ENCODE measurements at places on chromosomes 5 and 9.

DNA sequence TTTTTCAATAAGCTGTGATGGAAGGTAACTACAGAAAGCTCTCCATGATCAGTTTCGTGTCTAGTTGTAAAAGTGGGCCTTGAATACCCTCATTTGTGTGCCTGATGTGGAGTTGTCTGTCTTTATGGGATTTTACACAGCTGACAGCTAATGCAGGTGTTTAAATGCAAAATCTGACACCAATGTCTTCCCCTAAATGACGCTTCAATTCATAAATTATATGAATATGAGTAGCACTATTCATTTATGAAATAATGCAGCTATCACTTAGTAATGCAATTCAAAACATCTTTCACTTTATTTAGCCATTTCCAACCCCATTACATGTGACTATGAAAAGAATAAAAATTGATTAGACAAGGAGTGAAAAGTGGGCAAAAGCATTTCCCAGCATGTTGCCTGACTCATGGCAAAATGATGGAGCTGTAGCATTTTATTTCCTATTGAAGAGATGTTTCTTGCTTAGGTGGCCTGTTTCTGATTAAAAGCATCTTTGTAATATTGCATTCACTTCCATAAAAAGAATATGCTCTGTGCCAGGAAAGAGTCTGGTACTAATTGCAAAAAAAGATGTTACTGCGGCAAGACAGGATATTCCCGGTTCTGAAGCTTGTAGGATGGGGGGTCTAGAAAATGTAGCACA, 116.7 kb upstream of the HAPLN1 start:
- no peak overlapping the region for H3K27ac ChIP-seq
- no peaks in the 10 kb centered on the region for H3K27me3 ChIP-seq
- no peak for DNase-seq
- no peak overlapping the region for H3K4me3 ChIP-seq
- no peaks in the 10 kb centered on the region for H3K4me1 ChIP-seq

GRCh38 chr5:33795496-33795895, 96.3 kb downstream of the ADAMTS12 start:
- H3K4me3 ChIP-seq = no peak overlapping the region

DNA sequence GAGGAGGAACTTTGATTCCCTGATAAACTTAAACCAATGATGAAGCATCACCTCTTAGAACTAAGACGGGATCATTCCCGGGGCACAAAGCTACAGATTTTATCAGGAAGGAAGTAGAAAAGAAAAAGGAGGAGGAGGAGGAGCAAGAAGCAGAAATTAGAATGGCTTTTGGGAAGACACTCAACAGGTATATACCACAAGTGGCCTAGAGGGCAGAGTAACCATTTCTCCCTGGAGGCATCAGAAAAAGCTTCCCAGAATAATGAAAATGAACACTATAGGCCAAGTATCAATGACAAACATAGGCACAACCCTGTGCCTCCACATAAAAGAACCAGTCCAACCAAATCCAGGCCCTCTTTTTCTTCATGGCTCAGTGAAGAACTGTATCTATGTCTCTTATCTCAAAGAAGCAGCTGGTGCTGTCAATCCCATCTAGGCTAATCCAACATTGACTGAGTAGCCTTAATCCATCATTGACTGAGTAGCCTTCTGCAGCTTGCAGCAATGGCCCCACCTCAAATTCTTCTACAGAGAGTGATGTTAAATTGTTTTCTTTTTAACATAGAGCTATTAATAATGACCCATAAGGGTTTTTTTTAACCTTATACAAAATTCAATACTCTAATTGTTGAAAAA, 178.8 kb upstream of the KIF2A start:
- DNase-seq = no peak
- no peak overlapping the region for H3K27ac ChIP-seq
- no peaks in the 10 kb centered on the region for H3K4me1 ChIP-seq
- H3K4me3 ChIP-seq = no peak overlapping the region
- H3K27me3 ChIP-seq = no peaks in the 10 kb centered on the region

- H3K4me1 ChIP-seq = no peaks in the 10 kb centered on the region
- no peak for DNase-seq
- no peak overlapping the region for H3K27ac ChIP-seq
- H3K36me3 ChIP-seq = peaks cover 9% of the 10 kb centered on the region
These were observed 26.9 kb downstream of the TCERG1 start for GRCh38 chr5:146474065-146474464.

- no peak overlapping the region for H3K4me3 ChIP-seq
- no peak for DNase-seq
- H3K27me3 ChIP-seq = no peaks in the 10 kb centered on the region
- H3K36me3 ChIP-seq = no peaks in the 10 kb centered on the region
These were observed 76.6 kb upstream of the PRLR start for GRCh38 chr5:35306716-35307365.

DNA sequence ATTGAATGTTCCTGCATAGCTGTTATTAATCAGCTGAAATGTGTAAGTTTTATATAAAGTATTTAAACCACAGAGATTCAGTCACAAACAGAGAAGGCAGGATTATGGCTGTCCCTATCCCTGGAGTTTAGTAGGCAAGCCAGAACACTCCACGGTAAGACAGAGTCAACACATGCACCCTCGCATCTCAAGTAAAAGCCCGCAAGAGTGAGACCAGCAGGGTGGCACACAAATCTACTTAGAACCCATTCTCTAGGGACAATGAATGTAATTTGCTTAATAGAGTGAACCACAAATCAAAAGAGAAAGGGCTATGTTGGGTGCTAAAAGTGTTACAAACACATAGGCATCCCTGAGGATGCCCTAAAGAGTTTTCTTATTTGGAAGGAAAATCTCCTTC, 35.1 kb downstream of the LPAR1 start:
- no peak for DNase-seq
- peaks cover 12% of the 10 kb centered on the region for H3K4me1 ChIP-seq
- no peak overlapping the region for H3K4me3 ChIP-seq
- peaks cover 7% of the 10 kb centered on the region for H3K36me3 ChIP-seq
- H3K27me3 ChIP-seq = no peaks in the 10 kb centered on the region

DNA sequence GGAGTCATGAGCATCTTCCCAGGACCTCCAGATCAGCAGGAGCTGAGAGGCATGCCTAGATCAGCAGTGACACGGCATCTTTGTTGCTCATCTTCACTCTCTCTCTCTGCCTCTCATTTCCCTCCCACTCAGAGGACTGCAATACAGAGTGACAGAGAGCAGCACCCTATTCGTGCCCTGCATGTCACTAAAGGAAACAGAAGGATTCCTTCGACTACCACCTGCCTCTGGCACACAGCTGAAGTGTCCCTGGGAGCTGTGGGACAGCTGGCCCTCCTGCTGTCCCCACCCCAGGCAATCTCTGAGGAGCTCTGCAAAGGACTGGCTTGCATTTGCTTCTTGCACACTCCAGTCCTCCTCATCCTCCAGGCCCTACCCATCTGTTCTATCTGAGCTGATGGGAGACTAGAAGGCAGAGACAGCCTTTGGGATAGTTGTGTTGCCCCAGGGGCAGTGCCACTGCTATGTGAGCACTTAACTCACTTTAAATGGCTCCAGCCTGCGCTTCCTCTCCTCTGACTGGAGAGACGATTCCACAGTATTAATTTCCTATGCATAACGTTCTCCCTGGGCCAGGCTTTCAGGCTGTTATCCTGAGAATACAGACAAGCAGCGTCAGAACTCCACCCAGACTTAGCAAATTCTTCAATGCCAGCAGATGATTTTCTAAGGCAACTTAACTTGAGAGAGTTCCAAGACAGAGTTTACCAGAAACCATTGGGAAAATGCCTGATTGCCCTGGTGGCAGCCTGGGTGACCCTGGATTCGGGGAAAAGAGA, 167.6 kb upstream of the MAP1B start:
- no peak overlapping the region for H3K4me3 ChIP-seq
- H3K36me3 ChIP-seq = no peaks in the 10 kb centered on the region
- H3K27ac ChIP-seq = no peak overlapping the region
- peaks cover 11% of the 10 kb centered on the region for H3K27me3 ChIP-seq

DNA sequence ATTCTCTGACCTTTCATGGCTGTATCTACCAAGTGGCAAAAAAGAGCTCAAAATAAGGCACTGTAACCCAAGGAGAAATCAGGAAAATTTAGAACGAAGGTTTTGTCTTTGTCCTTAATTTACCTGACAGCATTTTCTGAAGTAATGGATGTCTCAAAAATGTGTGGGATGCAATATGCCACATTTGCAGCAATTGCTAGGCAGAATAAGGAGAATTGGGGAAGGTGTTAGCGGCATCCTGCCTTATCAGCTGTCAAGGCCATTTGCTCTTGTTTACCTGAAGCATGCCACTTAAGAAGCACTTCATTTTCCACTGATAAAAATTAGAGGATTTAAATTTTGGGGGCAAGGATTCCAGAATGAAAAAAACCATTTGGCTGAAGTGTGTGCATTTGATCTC, 39.0 kb downstream of the PDE8B start:
- H3K36me3 ChIP-seq = no peaks in the 10 kb centered on the region
- H3K4me3 ChIP-seq = no peak overlapping the region
- no peak overlapping the region for H3K27ac ChIP-seq
- no peaks in the 10 kb centered on the region for H3K4me1 ChIP-seq
- no peak for DNase-seq
- peaks cover 2% of the 10 kb centered on the region for H3K27me3 ChIP-seq

DNA sequence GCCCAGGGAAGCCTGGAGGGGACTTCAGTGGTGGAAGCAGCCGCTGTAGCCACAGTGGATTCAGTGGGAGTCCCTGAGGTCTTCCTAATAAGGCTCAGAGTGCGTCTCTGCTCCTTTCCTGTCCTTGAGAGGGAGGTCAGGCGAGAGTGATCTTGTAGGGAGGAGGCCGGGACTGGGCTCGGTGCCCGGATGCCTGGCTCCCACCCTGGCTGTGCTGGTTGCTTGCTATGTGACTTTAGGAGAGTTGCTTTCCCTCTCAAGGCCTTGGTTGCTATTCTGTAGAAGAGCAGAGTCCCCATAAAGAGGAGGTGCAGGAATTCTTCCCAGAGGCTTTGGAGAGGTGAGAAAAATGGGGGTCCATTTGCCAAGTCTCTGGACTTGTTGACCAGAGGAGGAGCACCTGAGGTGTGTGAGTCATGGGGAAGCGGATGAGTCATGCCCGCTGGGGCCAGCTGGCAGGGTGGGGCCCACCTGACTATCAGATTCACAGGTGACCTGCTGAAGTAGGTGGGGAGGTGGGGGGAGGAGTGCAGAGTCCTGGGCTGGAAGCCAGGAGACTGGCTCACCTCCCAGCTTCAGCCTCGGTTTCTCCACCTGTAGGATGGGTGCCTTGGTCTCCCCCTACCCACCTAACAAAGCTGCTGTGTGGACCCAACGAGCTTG, 13.8 kb downstream of the GSN start:
- H3K4me3 ChIP-seq = no peak overlapping the region
- peaks cover 2% of the 10 kb centered on the region for H3K36me3 ChIP-seq
- peaks cover 63% of the 10 kb centered on the region for H3K4me1 ChIP-seq
- DNase-seq = peak; percentile 85
- no peaks in the 10 kb centered on the region for H3K27me3 ChIP-seq

DNA sequence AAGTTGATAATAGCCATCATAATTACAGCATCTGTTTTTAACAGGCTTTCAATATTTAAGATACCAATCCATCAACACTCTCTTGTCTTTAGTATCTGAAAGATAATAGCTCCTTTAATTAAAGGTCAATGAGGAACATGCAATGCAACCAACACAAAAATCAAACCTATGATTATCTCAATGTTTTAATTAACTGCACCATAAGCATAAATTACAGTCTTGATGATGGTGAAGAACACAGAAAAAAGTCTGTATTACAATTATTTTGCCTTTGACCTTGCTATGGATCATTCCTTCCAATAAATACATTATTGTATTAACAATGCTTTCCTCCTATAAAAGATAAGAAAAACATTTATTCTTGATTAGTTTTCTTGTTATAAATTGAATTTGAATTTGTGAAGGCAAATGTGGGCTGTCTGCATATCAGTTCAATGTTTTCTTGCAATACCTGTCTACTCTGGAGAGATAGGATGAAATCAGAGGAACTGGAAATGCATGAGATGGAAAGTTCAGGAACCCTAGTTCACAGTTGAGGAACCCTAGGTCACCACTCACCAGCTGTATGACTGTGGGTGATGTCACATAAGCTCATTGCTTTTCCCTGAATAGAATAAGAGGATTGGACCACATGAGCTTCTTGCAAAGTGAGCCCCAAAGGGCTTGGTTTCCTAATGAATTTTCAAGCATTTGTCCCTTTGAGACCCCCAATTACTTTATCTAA, 58.5 kb upstream of the ANXA1 start:
- no peaks in the 10 kb centered on the region for H3K36me3 ChIP-seq
- H3K4me3 ChIP-seq = peak overlapping the region; percentile 42
- H3K27me3 ChIP-seq = no peaks in the 10 kb centered on the region
- no peaks in the 10 kb centered on the region for H3K4me1 ChIP-seq
- no peak for DNase-seq
- no peak overlapping the region for H3K27ac ChIP-seq

DNA sequence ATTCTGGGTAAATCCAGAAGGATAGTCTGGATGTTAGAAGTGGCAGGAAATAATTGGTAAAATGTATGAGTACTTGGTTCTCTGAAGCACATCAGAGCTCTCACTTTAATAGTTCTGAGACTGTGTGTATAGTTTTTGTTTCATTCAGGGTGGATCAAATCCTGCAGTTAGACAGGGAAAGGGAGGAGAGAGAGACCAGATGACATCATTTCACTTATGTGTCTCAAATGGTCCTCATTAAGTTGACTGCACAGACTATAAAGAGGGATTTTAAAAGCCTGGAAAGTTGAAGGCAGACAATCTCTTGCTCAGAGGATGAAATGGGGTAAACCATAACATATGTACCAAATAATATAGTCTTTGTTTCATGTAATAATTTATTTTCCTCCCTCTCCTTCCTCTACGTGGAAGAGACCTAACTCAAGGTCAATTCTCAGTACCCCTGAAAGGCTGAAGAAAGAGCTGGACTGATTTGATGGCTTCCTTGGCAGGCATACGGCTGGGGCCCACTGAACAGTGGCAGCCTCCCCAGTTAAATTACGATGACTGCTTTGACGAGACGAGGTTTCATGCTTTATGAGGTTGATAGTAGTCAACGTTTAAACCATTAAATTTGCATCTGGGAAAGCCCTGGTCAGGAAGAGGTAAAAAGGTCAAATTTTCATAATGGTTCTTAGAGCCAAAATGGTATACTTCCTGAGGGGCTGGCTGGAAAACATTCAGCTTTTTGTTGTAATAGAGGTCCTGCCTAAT, 395.1 kb upstream of the RPS23 start:
- no peak overlapping the region for H3K4me3 ChIP-seq
- H3K27me3 ChIP-seq = no peaks in the 10 kb centered on the region
- H3K36me3 ChIP-seq = no peaks in the 10 kb centered on the region
- no peak overlapping the region for H3K27ac ChIP-seq

DNA sequence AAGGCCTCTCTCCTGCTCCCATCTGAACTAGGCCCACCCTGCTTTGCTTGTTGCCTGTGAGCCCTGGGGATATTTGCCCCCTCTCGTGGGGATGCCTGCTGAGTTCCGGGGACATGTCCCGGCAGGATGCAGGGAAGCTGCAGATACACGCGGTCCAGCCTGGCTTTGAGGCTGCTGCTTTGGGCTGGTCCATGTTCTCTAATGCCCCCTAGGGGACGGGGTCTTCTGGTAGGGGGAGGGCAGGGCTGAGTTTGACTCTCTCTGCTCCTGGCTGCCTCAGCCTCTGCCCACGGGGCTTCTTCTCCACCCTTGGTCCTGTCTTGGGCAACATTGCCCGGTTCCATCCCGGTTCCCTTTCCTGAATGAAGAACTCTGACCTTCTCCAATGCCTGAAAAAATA, 84.9 kb upstream of the ASS1 start:
- no peaks in the 10 kb centered on the region for H3K36me3 ChIP-seq
- H3K4me3 ChIP-seq = no peak overlapping the region
- no peak overlapping the region for H3K27ac ChIP-seq
- DNase-seq = no peak
- H3K27me3 ChIP-seq = no peaks in the 10 kb centered on the region

All from fibroblast of lung (primary cell).